ENCODE measurements at places on chromosomes 11 and 22. TPM values are rescaled to one million over a fixed set of nuclear protein-coding genes. Genes with fewer than 3 reads are reported as not detected.

DNA sequence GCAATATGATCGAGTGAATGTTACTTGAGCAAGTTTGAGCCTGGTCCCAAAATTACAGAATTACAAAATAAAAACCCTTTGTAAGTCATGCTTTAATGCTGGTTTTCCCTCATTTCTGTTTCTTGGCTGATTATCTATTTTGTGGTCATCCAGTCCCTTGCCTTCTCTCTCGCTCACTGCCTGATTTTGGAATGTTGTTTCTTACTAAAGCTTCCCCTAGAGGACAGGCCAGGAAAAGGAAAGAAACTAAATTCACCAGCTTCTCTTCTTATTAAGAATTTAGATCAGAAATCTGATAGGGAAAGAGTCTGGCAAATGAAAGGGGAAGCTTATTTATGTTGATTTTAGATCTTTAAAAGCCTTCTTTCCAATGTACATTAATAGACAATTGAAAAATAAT, 16.6 kb upstream of the BDNF start:
- DNase-seq: no peak

GRCh38 chr22:22182218-22182989, 62.2 kb upstream of the VPREB1 start:
- DNase-seq: no peak

DNA sequence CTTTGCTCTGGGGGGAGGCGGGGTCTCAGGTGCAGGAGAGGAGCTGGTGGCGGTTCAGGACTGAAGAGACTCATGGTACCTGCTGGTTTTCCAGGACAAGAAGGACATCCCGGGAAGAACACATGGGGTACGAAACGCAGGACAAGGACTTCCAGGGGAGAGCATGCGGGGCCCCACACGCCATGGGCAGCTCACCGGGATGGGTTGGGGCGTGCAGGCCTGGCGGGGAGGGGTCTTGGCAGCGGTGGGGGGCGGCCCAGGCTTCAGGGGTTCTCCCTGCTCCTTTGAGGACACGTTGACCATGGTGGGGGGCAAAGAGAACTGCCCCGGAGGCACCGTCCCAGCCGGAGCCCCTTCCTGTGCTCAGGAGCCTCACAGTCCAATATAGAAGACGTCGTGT, 673.2 kb downstream of the BRD1 start:
- DNase-seq: no peak

GRCh38 chr11:123429913-123430720, at the start of gene GRAMD1B:
GRAMD1B (plus strand) TSS chr11:123430269; CDS start chr11:123430793, 524 bp downstream.
- DNase-seq: no peak

- DNase-seq: no peak
Measured at GRCh38 chr11:122234257-122234656, 118.2 kb upstream of the BLID start.

- DNase-seq: no peak
Measured at GRCh38 chr11:73201888-73202780, 15.9 kb upstream of the P2RY2 start.

GRCh38 chr11:100865443-100866065, 178.5 kb downstream of the ARHGAP42 start:
- no peak for DNase-seq

DNA sequence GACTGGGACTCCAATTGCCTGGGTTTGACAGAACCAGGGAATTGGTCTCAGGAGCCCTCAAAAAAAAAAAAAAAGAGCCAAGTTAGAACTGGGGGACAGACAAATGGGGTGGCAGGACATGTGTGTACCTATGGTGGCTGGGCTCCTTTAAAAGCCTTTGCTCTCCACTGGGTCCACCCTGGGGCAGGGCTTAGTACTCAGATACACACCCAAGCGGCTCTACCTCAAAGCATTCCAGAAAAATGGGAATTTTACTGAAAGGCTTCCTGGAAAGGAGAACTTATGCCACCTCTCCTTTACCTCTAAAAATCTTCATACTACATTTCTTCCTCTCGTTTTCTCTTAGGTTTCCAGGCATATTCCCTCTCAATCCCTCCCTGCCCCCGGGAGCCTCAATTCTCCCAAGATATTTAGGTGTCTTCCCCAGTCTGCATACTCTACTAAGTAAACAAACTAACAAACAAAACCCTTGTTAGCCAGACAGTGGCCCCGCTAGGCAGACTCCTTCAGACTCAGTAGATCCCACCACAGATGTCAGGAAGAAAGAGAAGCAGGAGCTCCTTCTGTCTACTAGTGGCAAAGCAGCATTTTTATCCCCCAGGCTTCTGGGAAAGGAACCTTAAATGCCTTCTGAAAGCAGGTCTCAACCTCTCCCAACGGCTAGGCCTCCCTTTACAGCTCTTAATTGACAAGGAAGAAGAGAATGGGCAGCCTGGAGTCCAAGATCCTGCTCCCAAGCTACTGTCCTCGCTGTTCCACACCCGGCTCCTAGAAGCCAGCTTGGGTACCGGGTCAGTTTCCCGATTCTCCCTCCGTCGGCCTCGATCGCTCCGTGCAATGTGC, 653 bp downstream of the PCSK7 start:
- DNase-seq: no peak

DNA sequence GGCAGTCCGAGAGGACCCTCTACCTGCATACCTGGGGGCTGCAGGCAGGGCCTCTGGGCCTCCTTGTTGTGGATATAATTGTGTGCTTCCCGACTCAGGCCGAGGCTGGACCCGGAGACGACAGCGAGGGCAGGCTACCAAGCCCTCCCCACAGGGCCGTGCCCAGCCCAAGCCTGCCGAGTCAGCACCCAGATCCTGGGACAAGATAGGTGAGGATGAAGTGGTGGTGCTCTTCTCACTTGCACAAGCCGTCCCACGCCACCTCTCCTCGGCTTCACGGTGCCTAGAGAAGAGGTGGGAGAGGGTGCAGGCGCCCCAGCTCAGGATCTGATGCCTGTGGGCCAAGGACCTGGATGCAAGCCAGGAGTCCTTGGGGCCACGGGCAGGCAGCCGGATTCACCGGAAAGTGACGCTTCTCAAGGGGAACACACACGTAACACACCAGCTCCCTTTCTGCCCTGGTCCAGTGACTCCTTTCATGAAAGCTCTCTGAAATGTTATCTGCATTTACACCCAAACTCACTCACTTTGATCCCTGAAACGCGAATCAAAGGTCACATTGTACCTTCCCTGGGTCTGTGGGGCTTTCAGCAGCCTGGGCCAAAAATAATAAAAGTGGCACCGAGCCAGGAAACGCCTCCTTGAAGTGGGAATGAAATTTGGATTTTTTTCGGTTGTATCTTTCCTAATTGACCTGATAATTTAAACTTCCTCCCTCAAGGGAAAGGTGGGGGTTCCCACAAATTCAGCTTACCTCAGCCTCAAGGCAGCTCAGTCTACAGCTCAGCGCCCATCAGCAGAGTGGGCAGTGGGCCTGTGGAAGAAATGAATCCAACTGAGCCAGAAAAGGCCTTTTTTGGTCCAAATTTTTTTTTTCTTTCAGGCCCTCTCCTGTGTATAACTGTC, 1.1 kb upstream of the GNB1L start:
- no peak for DNase-seq

DNA sequence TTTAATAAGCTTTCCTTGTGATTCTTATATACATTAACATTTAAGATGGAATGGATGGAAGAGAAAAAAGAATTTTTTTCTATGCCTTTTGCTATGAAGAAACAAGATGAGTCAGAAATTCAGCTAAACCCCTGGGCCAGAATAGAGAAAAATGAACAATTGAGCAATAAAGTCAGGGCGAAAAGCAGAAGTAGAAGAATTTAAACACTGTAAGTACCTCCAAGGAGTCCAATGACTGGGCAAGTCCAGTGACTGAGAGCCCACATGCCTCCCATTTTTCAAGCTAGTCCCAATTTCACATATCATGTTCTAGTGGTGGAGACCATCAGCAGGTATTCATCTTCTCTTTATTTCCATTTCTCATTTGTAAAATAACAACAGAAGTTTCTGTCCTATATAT, 18.6 kb upstream of the APLP2 start:
- no peak for DNase-seq

GRCh38 chr11:77776455-77776854, 44.1 kb downstream of the RSF1 start:
- DNase-seq: peak; percentile 8

GRCh38 chr11:19789835-19790710, 77.4 kb downstream of the NAV2 start:
- DNase-seq: no peak

DNA sequence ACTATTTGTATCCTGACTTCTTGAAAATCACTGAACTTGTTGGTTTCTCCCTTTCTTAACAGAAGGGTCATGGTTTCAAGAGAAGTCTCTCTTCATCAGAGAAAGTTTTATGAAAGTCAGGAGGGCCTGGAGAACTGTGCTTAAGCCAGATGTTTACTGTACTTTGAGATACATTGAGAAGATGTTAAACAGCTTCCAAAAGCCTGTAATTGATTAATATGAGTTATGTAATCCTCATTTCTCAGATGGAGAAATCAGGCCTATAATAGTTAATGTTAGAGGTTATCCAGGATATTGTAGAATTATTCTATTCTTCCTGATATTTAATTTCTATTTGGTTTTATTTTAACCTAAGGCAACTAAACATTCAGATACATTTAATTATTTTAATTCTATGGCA, 97.1 kb upstream of the RAG2 start:
- no peak for DNase-seq

DNA sequence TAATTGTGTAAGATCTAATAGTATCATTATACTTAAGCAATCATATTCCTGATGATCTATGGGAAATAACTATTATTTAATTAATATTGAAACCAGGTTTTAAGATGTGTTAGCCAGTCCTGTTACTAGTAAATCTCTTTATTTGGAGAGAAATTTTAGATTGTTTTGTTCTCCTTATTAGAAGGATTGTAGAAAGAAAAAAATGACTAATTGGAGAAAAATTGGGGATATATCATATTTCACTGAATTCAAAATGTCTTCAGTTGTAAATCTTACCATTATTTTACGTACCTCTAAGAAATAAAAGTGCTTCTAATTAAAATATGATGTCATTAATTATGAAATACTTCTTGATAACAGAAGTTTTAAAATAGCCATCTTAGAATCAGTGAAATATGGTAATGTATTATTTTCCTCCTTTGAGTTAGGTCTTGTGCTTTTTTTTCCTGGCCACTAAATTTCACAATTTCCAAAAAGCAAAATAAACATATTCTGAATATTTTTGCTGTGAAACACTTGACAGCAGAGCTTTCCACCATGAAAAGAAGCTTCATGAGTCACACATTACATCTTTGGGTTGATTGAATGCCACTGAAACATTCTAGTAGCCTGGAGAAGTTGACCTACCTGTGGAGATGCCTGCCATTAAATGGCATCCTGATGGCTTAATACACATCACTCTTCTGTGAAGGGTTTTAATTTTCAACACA, 6.4 kb downstream of the BIRC3 start:
- no peak for DNase-seq

DNA sequence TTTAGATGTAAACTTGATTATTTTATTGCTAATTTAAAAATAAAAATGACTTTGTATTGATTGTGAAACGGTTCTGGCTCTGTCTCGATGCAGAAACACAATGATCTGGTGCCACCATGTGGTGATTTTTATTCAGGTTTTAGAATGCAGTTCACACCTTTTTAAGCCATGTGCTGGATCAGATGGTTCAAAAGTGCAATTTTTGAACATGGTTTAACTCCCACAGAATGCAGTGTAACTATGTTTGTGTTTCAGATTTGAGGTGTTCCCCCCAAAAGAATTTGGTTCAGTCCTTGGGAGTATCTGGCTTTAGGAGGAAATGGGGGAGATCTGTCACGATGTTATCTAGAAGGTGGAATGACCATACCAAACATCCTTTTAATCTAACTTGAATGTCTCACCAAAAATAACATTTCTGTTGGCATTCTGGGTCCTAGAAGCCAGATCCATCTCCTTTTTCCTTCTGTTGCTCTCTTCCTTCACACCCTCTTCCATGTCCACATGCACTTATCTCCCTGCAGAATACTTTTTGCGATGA, 7.9 kb downstream of the MRPL16 start:
- DNase-seq: peak; percentile 28

DNA sequence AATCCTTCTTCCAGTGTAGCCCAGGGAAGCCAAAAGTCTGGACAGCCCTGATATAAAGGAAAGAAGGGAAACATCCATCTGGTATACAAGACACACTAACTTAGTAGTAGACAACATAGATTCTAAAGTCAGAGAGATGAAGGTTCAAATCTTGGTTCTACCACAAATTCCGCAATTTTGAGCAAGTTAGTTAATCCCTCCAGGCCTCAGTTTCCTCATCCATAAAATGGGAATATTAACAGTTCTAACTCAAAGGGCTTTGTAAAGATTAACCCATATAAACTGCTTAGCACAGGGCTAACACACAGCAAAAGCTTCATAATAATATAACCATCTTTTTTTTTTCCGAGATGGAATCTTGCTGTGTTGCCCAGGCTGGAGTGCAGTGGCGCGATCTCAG, 10.7 kb downstream of the LRP4 start:
- DNase-seq: no peak

- DNase-seq: no peak
Measured at GRCh38 chr22:42114721-42115120, 15.9 kb downstream of the CYP2D6 start.

DNA sequence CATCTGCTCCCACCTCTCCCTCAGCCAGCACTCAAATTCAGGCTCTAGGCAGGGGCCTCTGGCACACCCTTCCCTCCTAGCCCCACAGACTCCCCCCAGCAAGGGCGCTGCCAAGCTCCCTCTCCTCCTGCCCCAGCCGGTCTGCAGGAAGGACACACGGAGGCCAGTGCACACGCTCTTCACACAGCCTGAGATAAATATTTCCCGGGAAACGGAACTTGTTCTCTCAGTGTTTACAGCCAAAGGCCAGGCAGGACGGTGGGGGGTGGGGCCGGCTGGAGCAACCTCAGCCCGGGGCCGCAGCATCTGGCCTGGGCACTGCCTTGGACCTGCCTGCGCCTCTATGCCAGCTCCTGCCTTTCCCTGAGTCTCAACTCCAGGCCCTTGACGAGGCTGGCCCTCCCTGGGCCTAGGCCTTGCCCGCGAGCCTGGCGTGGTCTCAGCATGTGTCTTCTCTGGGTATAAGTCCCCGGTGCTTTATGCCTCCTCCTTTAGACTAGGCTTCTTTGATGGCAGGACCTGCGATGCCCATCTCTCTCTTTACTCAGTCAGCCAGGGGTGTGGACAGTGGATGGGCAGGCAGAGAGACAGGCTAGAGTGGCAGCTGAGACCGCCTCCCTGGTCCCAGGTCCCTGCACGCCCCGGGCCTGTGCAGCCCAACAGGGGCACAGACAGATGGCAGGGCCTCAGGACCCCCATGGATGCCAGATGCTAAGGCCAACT, 48.4 kb downstream of the PDE2A start:
- DNase-seq: no peak

The OR52H1 gene
- total RNA-seq: 0.15 TPM

The CYTH4 gene
- total RNA-seq: 1.3 TPM

The DHCR7 gene
- total RNA-seq: 356 TPM

The MS4A7 gene
- 0.23 TPM for total RNA-seq

The F2 gene
- 0.64 TPM for total RNA-seq

The IFT27 gene
- total RNA-seq: 44.4 TPM

The OR5A1 gene
- total RNA-seq: not detected

The ATG2A gene
- 28.8 TPM for total RNA-seq

The RPS6KA4 gene
- 74.0 TPM for total RNA-seq

The TBRG1 gene
- total RNA-seq: 35.0 TPM

The IRAG1 gene
- 0.21 TPM for total RNA-seq
